ENCODE measurements at places on chromosomes 1 and 21.

- no peak for DNase-seq
These were observed 142.1 kb downstream of the DPYD start for GRCh38 chr1:97778718-97779117.

- no peak for DNase-seq
These were observed 3.8 kb downstream of the LMNA start for GRCh38 chr1:156118177-156118868.

- no peak for DNase-seq
These were observed 362 bp downstream of the ZBTB48 start for GRCh38 chr1:6580119-6580592.

GRCh38 chr1:214330715-214331114, 49.8 kb downstream of the SMYD2 start:
- DNase-seq: no peak

- DNase-seq: no peak
These were observed 10.4 kb downstream of the JUN start for GRCh38 chr1:58773406-58773840.

GRCh38 chr1:96370757-96371156, 350.8 kb upstream of the PTBP2 start:
- peak; percentile 79 for DNase-seq

GRCh38 chr1:26861889-26862378, 1.0 kb upstream of the SFN start:
- DNase-seq: no peak

DNA sequence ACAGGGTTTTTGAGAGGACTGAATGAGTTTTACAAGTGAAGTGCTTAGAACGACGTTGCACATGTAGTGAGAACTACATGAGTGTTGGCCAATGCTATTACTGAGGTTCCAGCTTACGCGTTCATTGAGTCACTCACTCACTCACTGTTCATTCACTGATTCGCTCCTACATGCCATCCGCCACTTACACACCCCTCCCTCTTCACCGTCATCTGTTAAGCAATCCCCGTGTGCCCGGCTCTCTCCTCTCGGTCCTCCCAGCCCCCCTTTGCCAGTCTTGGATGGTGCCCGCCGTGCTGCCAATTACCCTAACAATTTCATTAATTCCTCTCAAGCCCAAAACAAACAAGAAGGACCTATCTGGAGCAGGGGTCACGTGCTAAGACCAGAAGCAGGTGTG, 27.3 kb upstream of the EPHA2 start:
- DNase-seq: no peak

- no peak for DNase-seq
These were observed 120.3 kb downstream of the KCNK2 start for GRCh38 chr1:215202868-215203267.

DNA sequence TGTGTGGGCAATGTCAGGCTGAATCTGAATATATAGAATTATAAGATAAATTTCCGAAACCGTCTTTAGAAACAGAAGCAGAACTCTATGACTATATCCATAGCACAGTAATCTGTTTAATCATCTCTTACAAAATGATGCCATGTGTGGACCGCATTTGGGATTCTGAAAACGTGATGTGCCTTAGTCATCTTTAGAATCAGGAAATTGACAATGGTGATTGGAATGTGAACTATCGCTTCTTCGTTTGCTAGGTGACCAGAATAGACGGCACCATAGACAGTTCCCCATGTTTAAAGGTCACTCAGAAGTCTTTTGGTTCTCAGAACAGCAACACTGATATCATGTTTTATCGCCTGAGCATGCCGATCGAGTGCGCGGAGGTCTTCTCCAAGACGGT, 300.3 kb downstream of the ZP4 start:
- no peak for DNase-seq

DNA sequence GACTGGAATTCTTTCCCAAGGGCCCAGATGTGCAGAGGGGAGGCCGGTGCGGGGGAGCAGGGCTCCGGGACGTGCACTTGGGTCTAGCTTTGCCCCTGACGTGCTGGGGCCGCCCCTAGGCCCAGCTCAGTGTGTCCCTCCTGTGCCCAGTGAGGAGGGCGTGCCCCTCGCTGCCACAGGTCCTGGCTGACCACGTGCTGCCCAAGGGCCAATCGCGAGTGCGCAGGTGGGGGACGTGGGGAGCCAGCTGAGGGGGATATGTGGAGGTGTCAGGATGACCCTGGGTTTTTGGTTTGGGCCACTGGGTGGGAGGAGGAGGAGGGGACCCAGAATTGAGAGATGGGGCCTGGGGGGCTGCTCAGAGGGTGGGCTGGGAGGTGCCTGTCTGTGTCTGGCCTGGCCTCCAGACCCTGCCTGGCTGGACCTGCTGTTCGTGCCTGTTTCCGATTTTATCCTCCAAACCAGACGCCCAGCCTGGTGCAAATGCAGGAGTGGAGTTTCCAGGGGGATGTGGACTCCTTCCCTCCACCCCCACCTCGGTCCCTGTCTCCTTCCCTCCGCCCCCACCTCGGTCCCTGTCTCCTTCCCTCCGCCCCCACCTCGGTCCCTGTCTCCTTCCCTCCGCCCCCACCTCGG, 6.1 kb upstream of the RNF223 start:
- no peak for DNase-seq

- no peak for DNase-seq
These were observed 150.7 kb downstream of the TOMM20 start for GRCh38 chr1:234977875-234978396.

DNA sequence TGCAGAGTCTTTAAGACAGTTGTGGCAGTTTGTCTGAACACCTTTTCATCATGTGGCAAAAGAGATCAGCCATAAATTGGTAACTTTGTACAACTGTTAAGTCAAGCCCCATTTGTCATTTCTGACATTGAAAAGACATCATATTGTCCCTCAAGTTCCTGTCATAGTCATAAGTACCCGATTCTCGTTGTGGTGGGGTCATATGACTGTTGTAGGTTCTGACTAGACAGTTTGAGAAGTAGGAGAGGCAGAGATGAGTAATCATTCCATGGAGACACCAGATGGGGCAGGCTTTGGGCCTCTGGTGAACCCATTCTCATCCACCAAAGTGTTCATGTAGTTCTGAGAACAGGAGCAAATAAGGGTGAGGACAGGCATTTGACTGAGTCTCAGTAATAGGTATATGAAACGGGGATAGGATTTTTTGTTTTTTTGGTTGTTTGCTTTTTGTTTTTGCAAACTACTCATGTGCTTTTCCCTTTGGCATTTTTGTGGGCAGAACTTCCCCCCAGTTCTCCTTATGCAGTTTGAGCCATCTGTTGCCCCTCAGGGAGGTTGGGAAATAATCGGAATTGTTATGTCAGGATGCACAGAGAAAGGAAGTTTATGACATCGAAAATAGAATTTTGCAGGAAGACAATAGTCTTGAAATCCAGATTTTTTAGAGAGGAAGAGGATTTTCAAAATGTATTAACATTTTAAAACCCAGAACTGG, 86.9 kb upstream of the KCNE2 start:
- DNase-seq: no peak

DNA sequence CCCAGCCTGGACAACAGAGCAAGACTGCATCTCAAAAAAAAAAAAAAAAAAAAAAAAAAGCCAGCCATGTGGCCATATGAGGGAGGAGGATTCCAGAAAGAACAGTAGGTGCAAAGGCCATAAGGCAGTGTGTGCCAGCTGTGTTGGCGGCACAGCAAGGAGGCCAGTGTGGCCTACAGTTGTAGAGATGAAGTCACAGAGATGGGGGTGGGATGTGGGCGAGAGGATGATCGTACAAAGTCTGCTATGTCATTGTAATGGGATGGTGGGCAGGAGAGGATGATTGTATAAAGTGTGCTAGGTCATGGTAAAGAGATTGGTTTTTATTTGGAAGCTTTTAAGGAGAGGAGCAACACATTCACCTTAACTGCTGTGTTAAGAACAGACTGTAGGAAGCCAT, 9.8 kb upstream of the CR1 start:
- no peak for DNase-seq

DNA sequence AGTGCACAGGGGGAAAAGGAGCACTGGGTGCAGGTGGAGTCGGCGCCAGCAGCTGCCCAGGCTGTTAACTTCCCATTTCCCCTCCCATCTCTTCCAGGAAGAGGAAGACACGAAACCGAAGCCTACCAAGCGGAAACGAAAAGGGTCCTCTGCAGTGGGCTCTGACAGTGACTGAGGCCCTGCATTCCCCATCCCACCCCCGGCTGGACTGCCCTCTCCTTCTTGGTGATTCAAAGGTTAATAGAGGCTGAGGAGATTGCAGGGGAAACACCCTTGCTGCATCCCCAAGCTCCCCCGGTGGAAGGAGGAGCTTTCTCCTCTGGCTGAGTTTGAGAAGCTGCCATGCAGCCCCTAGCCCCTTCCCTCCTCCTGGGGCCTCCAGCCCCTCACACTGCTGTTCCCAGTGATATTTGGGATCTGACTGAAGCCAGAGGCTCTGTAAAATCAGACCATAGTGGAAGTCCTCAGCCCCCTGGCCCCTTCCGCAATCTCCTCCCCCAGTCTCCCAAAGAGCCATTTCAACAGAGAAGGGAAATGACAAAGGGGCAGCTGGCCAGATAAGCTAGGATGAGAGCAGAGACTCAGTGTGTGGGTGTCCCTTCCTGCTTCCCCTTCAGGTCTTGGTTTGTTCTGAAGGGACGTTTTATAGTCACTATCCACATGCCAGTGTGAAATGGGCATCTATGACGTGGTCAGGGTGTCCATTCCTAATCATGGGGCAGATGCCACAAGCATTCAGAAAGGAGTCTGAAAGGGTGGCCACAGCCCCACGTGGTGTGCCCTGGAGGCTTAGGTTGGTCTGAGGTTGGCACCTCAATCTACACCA, 1.9 kb upstream of the SLC27A3 start:
- no peak for DNase-seq

GRCh38 chr21:45899317-45900033, 82.1 kb upstream of the COL6A1 start:
- DNase-seq: no peak

Measured in non-pigmented ciliary epithelial cell (primary cell).